ENCODE measurements at places on chromosomes 3 and 15.

GRCh38 chr3:36842275-36842674, 77.9 kb upstream of the DCLK3 start:
- no peak for DNase-seq

DNA sequence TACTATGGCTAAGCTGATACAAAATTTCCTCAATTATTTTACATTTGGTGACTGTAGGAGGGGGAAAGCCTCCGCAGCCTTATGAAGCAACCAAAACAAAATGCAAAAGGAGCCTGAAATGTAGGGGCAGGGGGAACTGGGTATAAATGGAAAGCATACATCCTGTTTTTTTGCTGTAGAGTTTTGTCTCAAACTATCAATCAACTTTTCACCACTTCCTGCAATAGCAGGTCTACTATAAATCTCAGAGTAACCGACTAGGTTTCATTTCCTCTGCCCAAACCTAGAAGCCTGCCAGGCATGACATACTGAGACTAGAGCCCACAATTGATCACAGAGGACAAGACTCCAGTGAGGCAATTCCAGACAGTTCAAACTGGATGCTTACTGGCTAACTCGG, 91.3 kb downstream of the SHQ1 start:
- DNase-seq = no peak

- DNase-seq = no peak
Observed at GRCh38 chr3:154919226-154919625, 160.9 kb upstream of the MME start.

GRCh38 chr3:181727341-181728032, 15.8 kb downstream of the SOX2 start:
- no peak for DNase-seq

GRCh38 chr3:193134856-193135255, 106.2 kb upstream of the PLAAT1 start:
- DNase-seq = peak; percentile 86

- no peak for DNase-seq
Observed at GRCh38 chr3:138230525-138230924, 43.4 kb downstream of the ARMC8 start.

GRCh38 chr3:139954146-139954860, 19.3 kb downstream of the CLSTN2 start:
- DNase-seq = no peak

DNA sequence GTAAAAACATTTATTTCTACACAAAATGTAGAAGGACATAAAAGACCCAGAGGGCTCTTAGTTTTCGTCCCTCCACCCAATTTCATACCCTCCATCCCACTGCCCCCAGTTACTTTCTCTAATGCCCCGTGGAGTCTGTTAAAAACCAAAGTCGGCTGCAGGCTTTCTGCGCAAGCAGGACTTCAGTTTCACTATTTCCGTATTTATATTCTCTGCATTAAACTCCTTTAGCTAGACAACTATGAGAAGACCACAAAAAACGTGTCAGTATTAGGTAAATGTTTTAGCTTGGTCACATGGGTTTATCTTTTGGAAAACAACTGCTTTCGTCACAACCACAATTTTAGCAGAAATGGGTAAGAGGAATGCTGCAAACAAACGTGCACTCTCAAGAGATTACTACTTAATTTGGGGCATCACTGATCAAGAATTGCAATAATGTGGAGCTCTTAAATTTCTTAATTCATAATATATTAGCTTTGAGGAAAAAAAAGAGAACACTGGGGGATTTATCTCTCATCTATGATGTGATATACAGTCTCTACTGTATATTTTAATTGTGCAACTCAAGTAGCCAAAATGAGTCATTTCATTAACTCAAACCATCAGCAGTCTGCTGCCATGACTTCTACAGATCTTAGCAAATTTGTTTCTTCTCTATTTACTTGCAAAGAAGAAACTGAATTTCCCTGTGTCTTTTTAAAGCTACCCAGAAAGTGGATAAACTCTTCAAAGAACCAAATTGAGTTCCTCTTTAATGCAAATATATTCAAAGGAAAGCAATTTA, 740 bp upstream of the NSMCE3 start:
- DNase-seq = peak; percentile 22

GRCh38 chr3:12859840-12860239, 18.5 kb upstream of the RPL32 start:
- DNase-seq = no peak

GRCh38 chr3:180048840-180049239, 12.1 kb upstream of the PEX5L start:
- DNase-seq = no peak

- DNase-seq = no peak
Observed at GRCh38 chr3:126287536-126288241, 69.5 kb downstream of the KLF15 start.

DNA sequence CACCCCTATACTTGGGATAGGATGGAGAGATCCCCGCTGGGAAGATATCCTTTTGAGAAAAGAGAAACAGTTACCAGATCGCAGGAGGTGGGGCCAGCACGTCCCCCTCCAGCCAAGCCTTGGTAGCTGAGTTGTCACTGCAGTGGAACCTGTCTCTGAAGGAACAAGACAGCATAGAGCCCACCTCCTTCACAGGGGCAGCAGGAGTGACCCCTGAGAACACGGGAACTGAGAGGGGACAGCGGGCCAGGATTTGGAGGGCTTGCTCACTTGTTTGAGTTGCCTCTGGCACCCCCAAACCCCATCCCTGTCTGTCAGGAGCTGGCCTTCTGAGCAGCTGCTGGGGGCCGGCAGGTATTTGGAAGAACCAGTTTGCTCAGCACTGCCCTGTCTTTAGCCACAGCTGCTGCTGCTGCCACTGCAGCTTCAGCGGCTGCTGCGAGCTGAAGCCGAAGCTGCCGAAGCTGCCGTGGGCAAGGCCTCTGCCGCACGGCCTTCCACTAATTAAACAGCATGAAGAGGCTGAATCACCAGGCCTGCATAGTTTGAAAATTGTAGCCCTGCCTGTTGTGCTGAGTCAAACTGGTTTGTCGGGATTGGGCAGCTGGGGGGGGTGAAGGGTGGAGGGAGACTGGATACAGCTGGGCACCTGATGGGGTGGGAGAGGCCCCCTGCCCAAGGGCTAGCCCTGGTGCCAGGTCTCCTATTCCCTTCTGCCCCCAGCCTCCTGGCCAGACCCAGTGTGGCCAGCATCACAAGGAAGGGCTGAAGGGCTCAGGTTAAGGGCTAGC, 4.0 kb downstream of the EPHB3 start:
- peak; percentile 63 for DNase-seq

DNA sequence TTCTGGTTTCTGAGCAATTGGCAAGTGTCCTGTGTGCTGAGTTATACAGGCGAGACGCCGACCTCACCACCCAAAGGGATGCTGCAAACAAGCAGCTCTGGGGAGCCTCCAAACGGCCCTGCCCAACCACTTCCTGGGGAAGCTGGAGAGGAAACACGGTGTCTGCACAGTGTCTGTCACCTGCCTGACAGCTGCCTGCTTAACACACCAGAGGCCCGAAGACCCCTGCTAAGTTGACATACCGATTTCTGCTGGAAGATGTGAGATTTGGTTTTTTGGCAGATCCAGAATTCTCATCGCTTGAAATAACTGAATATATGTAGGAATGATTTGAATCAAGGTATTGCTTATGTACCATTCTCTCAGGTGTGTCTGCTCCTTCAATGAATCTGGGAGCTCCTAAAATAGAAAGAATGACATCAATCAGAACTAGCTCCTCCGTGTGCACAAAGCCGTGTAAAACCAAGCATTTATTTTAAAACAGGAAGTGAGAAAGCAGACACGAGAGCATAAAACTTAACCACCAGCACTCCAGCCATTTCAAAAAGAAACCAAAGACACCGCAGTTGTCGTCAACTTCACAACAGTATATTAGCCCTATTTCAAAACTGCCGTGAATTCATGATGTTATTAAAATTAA, 27.2 kb downstream of the LRRC2 start:
- no peak for DNase-seq

DNA sequence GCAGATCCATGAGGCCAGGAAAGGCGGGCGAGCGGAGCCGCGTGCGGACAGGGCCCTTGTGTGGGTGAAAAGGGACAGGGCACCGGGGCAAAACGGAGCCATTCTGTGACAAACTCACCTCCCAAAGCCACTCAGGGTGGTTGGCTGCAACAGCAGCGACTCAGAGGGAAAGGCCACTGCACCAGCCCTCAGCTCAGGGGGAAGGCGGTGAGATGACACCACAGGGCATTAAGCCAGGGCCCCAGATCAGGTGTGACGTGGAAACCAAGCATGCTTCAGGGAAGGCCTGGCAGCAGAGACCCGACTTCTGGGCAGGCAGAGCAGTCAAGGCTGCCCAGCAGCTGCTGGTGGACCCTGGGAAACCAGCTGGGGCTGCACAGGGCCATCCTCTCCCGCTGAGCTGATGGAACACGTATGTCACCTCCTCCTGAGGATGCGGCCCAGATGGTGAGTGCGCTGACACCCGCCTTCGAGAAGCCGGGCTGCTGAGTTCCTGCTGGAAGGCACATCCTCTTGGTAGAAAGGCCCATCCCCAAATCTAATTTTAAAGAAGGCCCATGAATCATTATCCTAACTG, 82.3 kb downstream of the CHSY1 start:
- DNase-seq = no peak

DNA sequence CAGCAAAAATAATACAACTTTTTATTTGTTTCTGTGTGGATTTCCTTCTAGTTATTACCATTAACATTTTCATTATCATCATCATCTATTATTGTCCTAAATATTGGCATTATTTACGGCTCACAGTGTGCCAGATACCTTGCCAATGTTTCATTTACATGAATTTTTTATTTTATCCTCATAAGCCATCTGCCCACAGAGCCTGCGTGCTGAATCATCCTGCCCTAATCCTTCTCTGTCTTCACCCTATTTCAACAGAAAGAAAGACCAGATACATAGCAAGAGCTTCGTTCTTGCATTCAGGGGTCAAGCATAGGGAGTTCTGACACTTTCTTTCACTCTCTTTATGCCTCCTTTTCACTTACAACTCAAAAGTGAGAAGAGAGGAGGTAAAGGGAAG, 82.0 kb downstream of the KCNMB2 start:
- no peak for DNase-seq

- no peak for DNase-seq
Observed at GRCh38 chr3:44561076-44561475, 6.1 kb downstream of the ZKSCAN7 start.

DNA sequence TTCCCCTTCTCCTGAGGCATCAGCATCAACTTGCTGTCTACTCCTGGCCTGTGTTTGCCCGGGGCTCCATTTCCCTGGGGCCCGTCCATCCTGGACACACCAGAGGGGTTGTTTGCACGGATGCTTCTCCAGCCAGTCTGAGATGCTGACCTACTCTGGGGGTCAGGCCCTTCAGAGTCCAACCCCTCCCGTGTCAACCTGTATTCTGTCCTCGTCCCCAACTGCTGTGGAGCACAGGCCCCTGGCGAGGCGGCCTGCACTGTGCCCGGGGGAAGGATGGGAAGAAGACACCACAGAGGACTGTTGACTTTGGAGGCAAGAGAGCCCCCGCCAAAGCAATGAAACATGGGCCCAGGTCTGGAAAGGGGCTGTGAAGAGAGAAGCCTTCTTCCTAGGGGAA, 25.8 kb downstream of the ALS2CL start:
- no peak for DNase-seq

GRCh38 chr15:39248204-39248603, 332.7 kb upstream of the THBS1 start:
- no peak for DNase-seq

- no peak for DNase-seq
Observed at GRCh38 chr3:88617283-88617682, 467.5 kb downstream of the C3orf38 start.

DNA sequence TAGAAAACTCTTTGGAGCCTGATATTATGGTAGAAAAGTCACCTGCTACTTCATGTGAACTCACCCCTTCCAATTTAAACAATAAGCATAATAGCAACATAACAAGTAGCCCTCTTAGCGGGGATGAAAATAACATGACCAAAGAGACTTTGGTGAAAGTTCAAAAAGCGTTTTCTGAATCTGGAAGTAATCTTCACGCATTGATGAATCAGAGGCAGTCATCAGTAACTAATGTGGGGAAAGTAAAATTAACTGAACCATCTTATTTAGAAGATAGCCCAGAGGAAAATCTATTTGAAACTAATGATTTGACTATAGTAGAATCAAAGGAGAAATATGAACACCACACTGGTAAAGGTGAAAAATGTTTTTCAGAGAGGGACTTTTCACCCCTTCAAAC, 5.1 kb upstream of the SCG5 start:
- no peak for DNase-seq

GRCh38 chr15:60009124-60009960, 5.2 kb downstream of the FOXB1 start:
- DNase-seq = no peak

DNA sequence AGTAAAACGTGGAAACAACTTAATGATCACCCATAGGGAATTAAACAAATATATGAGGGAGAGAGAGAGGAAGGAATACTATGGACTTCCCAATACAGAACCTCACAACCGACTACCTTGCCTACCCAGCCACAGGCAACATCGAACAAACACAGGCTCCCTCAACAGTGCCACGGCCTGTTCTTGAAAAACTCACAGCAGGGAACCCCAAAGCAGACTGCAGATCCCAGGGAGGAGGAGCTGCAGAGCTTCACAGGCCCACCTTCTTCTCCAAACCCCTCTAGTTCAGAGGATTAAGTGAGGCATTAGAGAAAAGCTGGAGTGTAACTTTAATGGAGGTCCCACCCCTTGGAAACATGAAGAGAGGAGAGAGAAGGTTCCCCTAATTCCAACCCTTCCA, 110.2 kb downstream of the ST8SIA2 start:
- no peak for DNase-seq

GRCh38 chr3:43765521-43765971, 74.8 kb downstream of the ABHD5 start:
- no peak for DNase-seq

- no peak for DNase-seq
Observed at GRCh38 chr3:24311881-24312280, 182.8 kb downstream of the THRB start.

- DNase-seq = peak; percentile 11
Observed at GRCh38 chr3:172321035-172321434, 127.2 kb downstream of the GHSR start.

DNA sequence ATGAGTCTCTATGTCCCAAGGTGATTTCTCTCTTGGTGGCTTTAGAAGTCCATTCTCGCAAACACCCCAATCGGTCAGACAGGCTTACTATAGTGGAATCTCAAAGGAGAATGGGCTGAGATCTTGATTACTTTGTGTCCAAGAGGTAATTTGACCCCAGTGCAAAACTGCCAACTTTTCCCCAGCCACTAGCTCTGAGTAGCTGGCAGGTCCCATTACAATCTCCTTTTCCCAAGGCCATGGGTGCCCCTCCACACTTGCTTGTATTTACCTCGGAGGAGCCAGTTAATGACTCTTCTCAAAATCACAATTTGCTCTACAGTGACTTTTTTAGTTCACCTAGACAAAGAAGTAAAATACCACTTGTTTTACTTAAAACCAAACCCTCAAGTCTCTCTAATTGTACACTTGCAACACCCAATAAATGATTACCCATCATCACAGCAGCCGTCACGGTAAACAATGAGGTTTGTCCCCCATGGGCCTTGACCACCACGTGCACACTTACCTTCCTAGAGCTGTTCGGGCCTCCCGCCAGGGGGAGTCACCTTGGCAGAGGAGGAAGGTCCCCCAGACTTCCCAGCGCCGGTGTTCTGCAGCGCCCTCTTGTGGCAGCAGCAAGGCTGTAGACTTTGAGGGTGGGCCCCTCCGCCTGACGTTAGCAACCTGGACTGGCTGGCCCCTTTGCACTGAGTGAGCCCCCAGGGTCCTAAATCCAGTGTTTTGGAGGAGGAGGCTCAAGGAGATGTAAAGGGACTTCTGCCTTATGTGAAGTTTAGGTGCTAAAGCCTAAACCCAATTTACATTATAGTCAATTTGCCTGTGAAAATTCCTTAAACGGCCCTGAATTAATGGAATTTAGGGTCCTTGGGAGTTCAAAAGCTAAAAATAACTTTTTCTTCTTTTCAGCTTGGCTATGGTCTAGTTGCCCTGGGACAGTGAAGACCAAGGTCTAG, 18.7 kb upstream of the HDAC11 start:
- DNase-seq = peak; percentile 72
